ENCODE measurements at places on chromosomes 5 and 9.

- DNase-seq, result no peak
Measured at GRCh38 chr5:151931260-151931659, 6.6 kb upstream of the GLRA1 start.

DNA sequence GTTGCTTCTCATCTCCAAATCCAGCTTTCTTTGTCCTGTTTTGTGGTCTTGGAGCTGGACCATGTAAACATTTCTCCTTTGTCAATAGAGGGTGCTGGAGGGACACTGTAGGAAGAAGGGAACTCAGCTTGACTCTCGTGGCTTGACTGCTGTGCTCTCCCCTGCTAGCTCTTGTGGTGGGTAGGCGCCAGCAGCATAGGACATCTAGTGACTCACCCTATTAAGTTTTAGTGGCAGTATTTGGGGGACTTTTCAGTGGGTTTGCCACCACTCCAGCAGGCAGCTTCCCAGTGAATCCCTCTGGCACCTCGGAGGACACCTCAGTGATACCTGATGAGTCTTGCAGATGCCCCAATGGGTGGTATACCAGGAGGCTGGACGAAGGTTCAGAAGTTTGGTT, 97.8 kb downstream of the TSSK1B start:
- no peak for DNase-seq

DNA sequence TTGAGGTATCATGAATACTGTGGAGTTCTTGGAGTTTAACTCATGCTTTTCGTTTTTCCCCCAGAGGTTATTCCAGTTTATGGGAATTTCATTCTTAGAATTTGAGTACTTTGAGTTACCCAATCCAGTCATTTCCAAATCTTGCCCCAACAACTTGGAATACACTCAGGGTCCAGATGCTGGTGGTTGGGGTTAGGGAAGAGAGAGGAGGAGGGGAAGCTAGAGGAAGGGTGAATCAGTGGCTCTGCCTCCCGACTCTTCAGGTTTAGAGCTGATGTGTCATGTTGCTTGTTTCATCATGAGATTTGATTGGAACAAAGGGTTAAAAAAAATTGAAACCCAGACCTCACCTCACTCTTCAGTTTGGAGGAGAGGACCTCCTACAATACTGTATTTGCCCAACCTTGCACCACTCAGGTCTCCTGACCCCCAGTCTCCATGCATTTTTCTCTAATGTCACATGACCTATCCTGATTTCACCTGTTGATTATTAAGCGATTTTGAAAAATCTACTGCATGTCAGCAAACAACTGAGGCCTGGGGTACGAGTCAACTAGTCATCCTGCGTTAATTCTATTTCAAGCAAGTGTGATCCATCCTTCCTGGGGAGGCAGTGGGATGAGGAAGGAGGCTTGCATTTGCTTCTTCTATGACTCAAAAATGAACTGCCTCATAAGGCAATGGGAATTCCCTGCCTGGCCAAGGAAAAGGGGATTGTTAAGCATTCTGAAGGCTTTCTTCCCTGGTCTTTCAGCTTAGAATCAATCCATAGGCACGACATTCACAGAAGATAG, 6.2 kb upstream of the SLC1A3 start:
- no peak for DNase-seq

DNA sequence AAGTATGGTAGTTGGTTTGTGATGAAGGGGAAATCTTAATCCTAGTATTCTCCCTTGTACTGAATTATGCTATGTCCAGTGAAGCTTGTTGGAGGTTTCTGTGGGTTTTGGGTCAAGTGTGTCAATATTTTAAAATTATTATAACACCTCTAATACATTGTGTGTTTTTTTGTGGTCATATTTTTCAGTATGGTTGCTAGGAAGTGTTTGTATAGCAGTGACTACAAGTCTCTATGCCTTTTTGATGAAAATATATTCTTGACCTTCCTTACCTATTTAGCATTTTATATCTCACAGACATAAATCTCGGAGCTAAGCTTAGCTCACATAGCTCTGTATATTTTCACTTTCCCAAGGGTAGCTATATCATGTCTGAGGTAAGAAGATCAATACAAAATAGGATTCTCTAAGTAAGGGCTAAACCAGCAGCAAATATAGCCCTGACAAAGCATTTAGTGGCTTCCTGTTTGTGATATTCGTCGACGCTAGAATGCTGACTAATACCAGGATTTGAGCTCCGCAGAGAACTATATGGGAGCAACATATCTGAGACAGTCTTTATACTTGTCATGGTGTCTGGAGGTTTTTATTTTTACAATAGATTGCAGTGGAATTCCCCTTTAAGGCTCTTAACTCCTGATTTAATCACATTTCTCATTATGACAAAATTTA, 82.3 kb downstream of the MACIR start:
- DNase-seq, result no peak

- no peak for DNase-seq
Measured at GRCh38 chr5:167507463-167508233, 783.8 kb upstream of the WWC1 start.

Data from activated CD4-positive, alpha-beta T cell treated with anti-CD3 and anti-CD28 coated beads for 24 hours (primary cell).